Daoy (cell line): ENCODE measurements at places on chromosomes 16 and 17. TPM values are rescaled to one million over a fixed set of nuclear protein-coding genes. Genes with fewer than 3 reads are reported as not detected.

The NDE1 gene
- total RNA-seq: 42.7 and 70.8 TPM in 2 replicates

The SDK2 gene
- 0.33 and 0.74 TPM in 2 replicates for total RNA-seq

The CCL4 gene
- not detected in 2 replicates for total RNA-seq

The NPIPA7 gene
- total RNA-seq: 0.33 and 2.9 TPM in 2 replicates

The PHLPP2 gene
- total RNA-seq: 1.7 and 2.3 TPM in 2 replicates

The SLFN5 gene
- total RNA-seq: 18.2 and 24.5 TPM in 2 replicates
